ENCODE measurements at places on chromosomes 5 and 9.
A peak's percentile ranks its signal among the peaks of the same experiment; 100 is the strongest.

DNA sequence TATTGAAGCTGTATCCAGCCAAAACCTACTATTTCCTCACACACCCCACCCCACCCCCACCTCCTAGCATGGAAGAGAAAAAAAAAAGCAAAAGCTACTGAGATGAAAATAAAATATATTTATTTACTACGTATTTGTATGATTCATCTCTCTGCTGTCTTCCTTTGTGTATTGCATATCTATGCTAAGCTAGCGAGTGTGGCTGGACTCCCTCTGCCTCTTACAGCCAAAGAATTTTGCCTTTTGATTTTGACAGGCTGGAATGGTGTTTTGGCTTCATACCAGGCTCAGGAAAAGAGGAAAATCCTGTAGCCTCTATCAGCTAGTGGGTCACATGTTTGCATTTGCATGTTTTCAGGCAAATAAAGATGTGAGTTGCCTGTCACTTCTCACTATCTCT is 2.2 kb downstream of the ABLIM3 start:
- DNase-seq, result no peak

DNA sequence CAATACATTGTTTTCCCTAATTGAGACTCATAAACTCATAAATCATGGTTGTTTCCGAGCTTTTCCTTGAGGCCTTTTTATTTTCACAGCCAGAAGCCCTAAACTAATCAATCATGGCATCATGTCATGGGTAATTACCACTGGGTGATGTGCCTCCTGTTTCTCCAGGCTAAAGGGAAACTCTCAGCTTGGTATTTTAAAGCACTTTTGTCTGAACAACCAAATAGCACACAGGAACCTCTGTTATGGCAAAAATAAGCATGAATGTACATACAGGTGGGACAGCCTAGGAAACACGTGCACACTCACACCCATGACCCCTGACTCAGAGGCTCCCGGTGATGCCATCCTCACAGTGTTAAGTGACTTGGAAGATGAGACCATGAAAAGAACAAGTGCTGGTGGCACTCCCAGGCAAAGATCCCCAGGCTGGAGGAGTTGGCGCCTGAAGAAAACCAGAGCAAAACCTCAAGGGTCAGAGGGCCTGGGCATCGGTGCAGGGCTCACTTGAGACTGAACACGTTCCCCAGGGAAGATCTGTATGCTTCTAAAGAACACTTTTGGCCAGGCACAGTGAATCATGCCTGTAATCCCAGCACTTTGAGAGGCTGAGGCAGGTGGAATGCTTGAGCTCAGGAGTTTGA is 154.3 kb downstream of the ROR2 start:
- DNase-seq, result no peak

- DNase-seq, result no peak
Observed at GRCh38 chr5:103973669-103974068, 411.1 kb upstream of the NUDT12 start.

DNA sequence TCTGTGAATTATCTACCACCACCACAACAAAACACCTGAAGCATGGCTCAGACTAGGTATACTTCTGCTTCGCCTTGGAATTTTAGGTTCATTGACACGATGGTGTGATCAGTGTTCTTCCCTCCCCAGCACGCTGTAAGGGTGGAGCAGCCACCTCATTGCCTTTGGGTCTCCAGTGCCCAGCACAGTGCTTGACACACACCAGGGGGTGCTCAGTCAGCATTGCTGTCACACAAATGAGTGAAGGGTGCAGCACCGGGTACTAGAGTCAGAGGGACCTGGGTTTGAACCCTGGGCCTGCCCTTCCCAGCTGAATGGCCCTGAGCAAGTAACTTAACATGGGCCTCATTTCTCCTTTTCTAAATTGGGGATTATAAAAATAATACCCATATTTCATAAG is 9.9 kb upstream of the ANGPTL2 start:
- DNase-seq, result no peak

- DNase-seq, result no peak
Observed at GRCh38 chr9:125409637-125410521, 148.3 kb downstream of the GAPVD1 start.

DNA sequence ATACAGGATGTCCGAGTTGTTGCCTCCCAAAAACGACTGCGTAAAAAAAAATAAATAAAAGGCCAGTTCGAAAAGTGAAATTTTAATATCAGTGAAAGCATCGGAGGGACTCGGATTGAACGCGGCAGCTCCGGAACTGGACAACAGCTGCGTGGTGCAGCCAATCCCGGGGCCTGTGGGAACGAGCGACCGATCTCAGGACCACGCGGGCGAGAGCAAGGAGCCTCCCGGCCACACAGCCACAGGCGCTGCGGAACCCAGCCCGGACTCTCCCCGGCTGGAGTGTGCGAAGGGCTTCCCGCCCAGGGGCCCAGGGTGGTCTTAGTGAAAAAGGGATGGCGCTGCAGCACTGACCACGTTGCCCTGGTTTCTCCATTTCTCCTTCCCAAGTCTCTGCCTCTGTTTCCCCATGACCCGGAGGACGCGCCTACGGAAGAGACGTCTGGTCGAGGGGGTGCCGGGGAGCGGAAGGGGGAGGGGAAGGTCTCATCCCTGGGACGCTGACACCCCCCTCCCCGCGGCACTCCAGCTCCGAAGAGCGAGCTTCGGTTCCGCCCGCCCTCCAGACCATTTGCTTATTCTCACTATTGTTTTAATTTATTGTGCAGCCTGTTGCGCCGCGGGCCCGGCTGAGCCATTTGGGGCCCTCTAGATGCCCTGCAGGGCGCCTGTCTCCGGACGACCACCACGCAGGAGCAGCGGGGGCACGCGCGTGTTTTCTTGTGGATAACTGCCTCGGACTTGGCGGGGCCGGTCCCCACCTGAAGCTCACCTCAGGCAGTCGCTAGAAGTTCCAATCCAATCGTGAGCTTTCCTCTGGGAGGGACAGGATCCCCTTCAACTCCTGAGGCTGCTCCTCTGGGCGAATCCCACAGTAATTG is 303.0 kb downstream of the PARP8 start:
- DNase-seq, result peak; percentile 63

GRCh38 chr9:81266674-81267073 is 422.7 kb downstream of the TLE1 start:
- no peak for DNase-seq

- no peak for DNase-seq
Observed at GRCh38 chr5:159463590-159464321, 133.5 kb upstream of the IL12B start.

DNA sequence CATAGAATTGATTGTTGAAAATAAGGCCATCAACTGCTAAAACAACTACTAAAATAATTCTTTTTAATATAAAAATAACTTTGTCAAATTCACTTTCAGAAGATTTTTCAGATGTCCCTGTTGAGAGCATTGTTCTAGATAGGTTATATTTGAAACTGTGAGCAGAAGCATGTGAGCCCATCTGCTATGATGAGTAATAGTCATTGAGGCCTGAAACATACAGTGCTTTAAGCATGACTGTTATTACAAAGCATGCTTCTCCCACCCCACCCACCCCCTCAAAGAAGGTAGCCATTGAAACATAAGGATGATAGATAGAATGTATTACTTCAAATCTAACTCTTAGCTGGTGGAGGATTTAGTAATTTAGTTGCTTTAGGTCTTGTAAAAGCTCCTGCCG is 86.0 kb downstream of the UHRF2 start:
- DNase-seq, result no peak

DNA sequence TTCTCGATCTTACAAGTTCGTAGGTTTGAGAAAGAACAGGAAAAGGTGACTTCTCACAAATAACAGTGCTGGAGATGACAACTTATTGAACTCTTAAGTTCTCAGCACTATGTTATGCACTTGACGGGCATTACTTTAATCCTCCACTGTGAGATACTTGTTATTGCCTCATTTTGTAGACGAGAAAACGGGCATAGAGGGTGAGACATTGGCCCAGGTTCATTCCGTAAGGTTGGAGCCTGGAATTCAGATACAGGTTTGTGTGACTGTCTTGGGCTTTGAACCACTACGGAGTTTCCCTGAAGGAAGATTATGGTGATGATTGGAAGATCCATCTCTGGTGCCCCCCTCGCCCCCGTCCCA is 657 bp downstream of the MAT2B start:
- no peak for DNase-seq

GRCh38 chr9:101465326-101465915 is 29.8 kb upstream of the ALDOB start:
- no peak for DNase-seq

- no peak for DNase-seq
Observed at GRCh38 chr5:6719417-6719816, 6.2 kb downstream of the TENT4A start.

GRCh38 chr5:134088994-134089560 is 25.4 kb upstream of the TCF7 start:
- no peak for DNase-seq

DNA sequence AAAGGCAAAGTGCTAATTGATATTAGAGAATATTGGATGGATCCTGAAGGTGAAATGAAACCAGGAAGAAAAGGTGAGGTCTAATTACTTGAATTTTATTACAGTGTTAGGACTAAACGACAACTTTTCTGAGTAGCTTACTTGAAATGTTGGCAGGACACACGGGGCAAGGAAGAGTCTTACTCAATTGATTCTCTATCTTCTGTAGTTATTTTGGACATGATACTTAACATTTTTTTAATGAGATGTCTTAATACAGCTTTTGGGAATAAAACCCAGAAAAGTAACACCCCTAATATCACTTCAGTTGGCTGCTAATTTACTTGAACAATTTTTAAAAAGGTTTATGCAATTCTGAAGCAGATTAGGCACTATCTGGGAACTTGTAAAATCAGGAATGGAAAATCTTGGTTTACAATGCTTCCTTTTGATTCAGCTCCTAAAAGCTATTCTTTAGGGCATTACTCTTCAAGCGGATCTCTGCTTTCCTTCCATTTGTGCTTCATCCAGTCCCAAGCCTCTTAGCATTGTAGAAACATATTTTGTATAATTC is 13.7 kb downstream of the SUB1 start:
- no peak for DNase-seq

- DNase-seq, result peak; percentile 86
Observed at GRCh38 chr5:139689631-139690063, 41.5 kb downstream of the CXXC5 start.

GRCh38 chr5:154138701-154139100 is 51.8 kb upstream of the GALNT10 start:
- peak; percentile 22 for DNase-seq

DNA sequence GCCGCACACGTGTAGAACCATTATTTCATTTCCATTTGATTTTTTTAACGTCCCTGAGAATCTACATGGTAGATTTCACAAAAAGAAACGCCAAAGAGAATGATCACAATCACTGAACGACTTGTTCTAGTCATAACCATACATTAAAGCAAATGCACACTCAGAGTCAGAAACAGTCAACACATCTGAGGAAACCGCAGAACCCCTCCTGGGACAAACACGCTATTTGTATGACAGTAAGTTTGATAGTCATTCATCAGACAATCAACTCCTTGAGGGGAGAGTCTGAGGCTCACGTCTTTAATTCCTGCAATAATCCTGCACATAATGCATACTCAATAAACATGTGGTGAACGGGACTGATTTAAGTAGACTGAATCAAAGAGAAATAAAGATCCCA is 129.2 kb downstream of the MED27 start:
- DNase-seq, result no peak

GRCh38 chr5:58346041-58346440 is 113.8 kb downstream of the PLK2 start:
- DNase-seq, result no peak

DNA sequence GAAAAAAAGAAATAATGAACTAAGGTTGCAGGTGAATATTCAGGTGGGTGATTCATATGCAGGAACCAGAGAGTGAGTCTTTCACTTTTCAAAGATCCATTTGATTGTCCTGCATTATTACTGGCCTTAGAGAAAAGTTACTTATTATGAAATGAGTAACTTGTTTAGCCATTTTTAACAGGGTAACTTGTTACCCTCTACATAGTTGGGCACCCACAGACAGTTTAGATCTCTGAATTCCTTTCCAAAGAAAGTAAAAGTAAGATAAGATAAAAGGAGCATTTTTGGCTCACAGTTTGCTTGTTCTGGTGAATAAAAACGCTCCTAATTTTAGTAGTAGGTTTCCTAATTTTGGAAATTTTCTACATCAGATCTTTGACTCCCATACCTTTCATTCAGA is 54.1 kb upstream of the DAB2 start:
- no peak for DNase-seq

- no peak for DNase-seq
Observed at GRCh38 chr5:27011274-27011673, 27.1 kb downstream of the CDH9 start.

GRCh38 chr5:96229188-96229587 is 203.9 kb downstream of the PCSK1 start:
- DNase-seq, result no peak

DNA sequence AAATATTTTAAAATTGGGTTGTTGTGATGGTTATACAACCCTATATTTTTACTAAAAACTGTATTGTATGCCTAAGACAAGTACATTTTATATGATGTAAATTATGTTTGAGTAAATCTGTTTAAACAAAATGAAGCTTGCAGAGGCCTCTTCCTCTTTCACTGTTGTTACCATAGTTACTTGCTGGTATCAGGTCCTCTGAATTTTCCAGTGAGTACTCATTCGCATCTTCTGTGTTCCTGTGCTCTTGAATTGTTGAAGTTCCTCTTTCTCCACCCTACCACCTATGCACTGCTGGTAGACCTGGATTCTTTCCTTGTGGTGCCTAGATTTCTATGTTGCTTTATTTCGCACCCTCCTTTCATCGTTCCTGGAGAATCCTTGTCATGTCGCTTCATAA is 938.5 kb upstream of the ACO1 start:
- DNase-seq, result no peak

DNA sequence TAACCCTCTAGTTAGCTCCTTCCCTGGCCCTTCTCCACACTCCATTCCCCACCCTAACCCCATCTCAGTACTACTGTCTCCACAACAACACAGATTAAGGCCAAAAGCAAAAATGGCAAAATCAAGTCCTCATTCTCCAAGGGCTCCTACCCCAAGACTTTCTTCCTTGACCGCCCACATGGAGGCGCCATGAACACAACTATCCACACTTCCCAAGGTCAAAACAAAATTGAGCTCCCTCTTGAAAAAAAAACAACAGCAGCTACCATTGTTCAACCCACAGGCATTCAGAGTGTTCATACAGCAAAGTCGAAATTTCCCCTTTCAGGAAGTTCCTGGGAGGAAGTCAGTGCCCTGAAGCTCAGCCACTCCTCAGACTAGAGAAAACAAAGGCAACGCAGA is 54.4 kb downstream of the GNAQ start:
- peak; percentile 69 for DNase-seq

DNA sequence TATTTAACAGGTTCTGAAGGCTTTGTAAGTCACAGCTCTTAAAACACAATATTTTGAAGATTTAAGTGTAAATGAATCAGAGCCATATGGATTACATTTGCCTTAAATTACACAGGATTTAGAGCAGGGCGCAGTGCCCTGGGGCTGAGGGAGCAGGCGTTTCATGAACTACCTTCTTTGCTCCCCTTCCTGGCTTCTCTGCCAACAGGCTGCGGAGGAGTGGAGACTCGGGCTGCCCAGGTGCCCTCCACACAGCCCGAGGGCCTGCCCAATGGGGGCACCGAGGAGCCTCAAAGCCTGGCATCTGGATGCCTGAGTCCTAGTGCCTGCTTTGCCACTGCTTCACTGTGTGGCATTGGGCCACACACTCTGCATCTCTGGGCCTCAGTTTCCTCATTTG is 90.6 kb upstream of the HAND1 start:
- no peak for DNase-seq

All from pancreas (tissue), 10 donors.